Activated T-cell treated with anti-CD3 and anti-CD28 coated beads, Interleukin-2, amount 50 U/mL, for 72 hours (primary cell): ENCODE measurements at places on chromosomes 5 and 9.
A peak's percentile ranks its signal among the peaks of the same experiment; 100 is the strongest.

- no peak for DNase-seq
Measured at GRCh38 chr5:91875196-91875779, 492.2 kb upstream of the ARRDC3 start.

- DNase-seq: no peak
Measured at GRCh38 chr9:78871086-78871451, 574.1 kb downstream of the PSAT1 start.

GRCh38 chr9:26658476-26658875, 234.1 kb downstream of the CAAP1 start:
- DNase-seq: no peak

- DNase-seq: peak; percentile 76
Measured at GRCh38 chr9:124054582-124055227, 43.1 kb downstream of the LHX2 start.

GRCh38 chr9:73121375-73121935, 30.2 kb upstream of the ANXA1 start:
- DNase-seq: no peak
